ENCODE measurements at places on chromosomes 6 and 20.

DNA sequence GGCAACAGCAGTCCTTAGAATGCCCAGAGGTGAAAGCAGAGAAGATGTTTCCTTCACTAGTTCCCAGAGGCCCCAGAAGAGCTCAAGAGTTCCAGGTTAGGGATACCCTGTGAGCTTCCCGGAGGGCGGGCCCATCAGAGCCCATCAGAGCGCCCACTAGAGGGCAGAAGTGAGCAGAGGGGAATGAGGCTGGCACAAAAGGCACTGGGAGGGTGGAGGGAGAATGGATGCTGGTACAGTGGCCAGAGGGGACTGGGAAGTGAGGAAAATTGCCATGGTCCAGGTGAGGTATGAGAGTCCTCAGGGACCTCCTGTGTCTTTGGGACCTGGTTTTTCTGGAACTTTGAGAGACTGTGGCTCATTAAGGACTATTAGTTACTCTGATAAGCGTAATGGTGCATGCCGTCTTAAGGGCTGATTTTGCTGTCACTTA, 57.3 kb downstream of the LINC00237 start:
- DNase-seq = peak; percentile 69

DNA sequence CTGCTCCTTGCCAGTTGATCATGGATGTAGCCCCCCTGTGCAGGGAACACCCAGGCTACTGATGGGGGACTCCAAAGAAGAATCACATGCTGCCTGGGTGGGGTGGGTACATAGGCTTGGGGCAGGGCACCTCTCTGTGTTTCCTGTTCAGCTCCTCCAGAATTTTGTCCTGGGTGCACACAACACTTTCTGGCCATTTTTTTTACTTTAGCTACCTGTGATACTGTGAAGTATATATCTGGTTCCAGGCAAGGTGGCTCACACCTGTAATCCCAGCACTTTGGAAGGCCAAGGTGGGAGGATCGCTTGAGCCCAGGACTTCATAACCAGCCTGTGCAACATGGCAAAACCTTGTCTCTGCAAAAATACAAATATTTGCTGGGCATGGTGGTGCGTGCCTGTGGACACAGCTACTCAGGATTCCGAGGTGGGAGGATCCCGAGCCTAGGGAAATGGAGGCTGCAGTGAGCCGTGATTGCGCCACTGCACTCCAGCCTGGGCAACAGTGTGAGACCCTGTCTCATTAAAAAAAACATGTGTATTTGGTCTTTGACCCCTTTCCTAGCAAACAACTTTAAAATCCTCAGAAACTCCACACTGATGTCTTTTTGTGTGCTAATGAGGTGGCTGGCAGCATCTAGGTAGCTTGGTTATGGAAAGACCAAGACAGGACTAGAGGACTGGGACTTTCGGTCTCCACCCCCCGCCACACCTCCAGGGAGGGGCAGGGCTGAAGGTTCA, 14.1 kb downstream of the SLC4A11 start:
- DNase-seq = no peak

DNA sequence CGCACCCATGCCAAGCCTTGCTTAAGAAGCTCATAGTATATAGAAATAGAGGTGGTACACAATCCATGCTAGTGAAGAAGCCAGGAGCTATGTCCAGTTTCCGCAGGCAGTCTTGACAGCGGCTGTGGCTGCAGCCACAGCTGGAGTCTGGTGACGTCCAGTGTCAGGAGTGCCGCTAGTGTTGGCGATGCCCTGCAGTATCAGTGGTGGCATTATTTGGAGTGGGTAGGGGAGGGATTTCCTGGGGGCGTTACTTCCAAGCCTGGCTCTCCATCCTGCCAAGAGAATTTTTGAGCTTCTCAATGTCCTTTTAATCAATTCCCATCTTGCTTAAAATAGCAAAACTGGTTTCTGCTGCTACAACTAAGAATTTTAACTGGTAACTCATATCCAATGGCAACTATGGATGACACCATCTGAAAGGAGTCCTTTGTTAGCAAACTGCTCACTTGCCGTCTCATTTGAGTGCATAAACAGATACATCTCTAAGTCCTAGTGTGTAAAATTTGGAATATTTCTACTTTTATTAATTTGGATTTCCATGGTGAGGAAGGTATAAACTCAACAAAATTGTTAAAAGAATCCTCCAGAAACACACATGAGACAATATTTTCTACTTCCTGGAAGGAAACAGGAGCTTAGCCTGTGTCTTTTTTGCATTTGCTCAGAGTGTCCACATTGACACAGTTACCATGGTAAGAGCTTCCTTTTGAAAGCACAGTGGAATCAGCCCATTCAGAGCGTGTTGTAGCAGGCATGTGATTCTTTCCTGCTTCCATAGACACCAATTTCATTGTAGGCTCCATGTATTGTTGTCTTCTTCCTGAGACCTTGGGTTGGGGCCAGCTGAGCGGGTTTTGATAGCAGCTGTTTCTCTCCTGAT, 44.6 kb upstream of the PXDC1 start:
- no peak for DNase-seq

- DNase-seq = no peak
Observed at GRCh38 chr6:52537001-52537753, 39.7 kb downstream of the TRAM2 start.

GRCh38 chr6:161544801-161545480, 271.1 kb upstream of the AGPAT4 start:
- no peak for DNase-seq

DNA sequence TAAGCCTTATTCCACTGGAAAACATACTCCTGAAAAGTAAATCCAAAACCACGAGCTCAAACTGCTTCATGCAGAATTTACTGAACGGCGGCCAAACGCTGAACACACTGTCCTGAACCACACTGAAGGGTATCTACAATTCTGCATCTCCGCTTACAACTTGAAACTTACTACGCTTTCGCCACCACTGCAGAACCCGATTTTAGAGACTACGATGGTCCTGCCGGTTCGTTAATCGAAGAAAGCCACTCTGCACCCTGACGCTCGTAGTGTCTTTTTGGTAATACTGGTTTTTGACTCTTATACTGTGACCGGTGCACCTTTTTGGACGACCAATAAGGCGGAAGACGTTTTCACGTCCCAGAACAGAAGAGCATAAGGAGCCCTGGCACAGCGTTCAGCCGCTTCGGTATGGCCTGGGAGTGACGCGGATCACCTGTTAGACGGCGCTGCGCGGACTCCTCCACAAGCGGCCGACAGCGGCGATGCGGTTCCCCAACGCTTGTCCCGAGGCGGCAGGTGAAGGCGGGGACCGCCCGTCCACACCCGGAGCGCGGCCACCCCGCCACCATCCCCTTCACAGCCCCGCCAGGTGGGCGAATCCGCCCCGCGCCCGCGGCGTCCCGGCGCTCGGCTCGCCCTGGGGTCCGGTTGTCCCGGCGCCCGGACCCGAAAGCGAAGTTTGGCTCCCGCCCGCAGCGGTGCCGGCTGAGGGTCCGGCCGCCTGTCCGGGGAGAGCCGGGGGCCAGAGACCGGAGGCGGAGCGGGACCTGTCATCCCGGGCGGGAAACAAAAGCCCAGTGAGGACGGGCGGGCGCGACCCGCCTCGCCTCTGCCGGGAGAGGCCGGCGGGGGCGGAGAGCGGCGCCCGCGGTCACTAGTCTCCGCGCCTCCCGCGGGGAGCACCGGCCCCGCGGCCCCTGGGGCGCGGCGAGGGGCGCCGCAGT, 784 bp downstream of the FKBP5 start:
- peak; percentile 45 for DNase-seq

DNA sequence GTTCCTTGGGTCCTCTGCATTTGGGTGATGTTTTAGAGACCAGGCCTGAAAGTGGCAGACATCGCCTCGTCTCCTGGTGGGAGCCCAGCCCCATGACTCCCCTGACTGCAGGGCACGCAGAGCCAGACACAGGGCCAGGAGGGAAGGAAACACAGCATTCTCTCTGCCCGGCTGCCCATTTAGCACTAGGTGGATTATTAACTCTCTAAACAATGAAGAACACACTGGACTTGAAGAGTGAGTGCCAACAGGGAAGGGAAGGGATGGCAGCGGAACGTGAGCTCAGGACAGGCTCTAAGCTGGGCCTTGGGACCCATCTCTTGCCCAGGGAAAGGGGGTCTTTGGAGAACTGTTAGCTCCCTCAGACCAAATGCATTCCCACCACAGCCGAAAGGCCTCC, 80.4 kb downstream of the TBXT start:
- DNase-seq = no peak

DNA sequence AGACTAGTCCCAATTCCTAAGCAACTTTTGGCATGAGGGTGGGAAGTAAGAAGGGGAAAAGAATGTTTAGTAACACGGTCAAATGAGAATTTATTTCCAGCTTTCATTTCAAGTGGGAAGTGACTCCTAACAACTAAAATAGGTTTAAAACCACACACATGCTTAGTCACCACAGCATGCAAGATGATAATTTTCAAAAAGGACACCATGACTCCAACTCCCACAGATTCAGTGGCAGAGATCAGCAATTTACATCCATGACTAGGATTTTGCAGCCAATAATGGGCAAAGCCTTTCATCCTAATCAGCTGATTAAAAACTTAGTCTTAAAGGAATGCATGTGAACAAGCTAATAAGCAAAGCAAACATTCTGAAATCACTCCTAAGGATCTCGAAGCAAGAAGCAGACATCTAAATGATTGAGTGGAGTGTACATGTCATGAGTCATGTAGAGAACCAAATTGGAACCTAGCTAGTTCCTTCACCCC, 48.1 kb upstream of the GCLC start:
- no peak for DNase-seq

DNA sequence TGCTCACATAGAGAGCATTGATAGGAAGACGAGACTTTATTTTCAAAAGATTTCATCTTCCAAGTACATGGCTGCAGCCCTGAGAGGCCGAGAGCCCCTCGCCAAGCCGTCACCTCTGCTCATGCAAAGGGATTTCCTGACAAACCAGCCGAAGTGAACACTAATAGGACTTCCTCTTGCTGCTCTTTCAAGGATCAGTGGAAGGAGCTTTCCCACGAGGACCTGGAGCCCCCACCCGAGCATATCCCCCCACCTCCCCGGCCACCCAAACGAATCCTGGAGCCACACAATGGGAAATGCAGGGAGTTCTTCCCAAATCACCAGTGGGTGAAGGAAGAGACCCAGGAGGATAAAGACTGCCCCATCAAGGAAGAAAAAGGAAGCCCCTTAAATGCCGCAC, 69.3 kb downstream of the PTPN1 start:
- no peak for DNase-seq

GRCh38 chr6:87068795-87069194, 26.1 kb downstream of the CGA start:
- DNase-seq = no peak

DNA sequence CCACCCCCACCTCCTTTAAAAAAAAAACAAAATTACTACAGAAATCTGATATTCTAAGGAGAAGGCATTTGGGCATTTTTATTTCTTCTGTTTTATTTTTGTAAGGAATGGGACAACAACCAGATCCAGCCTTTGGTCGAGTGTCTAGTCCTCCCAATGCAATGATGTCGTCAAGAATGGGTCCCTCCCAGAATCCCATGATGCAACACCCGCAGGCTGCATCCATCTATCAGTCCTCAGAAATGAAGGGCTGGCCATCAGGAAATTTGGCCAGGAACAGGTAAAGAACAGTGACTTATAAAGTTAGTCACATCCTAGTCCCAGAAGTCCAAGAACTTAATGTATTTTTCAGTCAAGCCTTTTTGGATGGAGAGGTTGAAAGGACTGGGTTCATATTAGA, 133.0 kb downstream of the SULF2 start:
- no peak for DNase-seq

DNA sequence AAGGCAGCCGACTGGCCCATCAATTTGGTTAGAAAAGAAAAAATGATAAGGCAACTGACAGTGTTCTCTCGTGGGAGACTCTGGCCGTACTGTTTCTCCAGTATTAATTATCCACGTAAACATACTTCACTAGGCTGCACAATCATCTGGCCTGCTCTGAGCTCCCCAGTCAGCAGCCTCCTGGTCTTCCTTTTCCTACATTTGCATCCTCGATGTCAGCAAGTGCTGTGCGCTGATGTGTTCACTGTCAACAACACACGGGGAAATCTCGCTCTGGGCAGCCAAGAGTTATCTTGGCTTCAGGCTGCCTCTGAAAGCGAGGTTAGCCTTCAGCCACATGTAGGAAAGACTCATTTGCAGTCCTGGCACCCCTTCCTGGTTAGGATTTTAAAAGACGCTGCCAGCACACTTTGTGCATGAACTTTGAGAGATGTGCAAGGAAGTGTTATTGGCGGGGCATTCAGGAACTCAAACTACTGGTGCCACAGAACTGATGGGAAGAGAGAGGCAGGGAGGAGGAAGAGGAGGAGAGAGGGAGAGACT, 460.5 kb upstream of the ARID1B start:
- DNase-seq = no peak

- no peak for DNase-seq
Observed at GRCh38 chr6:120935908-120936307, 398.4 kb downstream of the TBC1D32 start.

- DNase-seq = no peak
Observed at GRCh38 chr6:116267836-116268588, 11.7 kb downstream of the TSPYL1 start.

DNA sequence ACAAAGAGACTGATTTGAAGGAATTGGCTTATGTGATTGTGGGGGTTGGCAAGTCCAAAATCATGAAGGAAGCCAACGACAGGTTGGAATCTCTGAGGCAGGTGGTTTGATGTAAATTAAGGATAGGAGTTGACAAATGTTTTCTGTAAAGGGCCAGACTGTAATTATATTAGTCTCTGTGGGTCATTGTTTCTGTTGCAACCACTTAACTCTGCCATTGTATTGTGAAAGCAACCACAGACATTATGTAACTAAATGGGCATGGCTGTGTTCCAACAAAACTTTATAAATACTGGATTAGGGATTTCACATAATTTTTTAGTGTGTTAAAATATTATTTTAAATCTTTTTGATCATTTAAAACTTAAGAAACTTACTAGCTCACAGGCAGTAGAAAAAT, 199.2 kb upstream of the MYLIP start:
- no peak for DNase-seq

- DNase-seq = no peak
Observed at GRCh38 chr6:103983860-103984259, 875.9 kb downstream of the HACE1 start.

- no peak for DNase-seq
Observed at GRCh38 chr6:24522228-24523176, 27.7 kb downstream of the ALDH5A1 start.

GRCh38 chr6:132202574-132202973, 198.7 kb downstream of the MOXD1 start:
- no peak for DNase-seq

GRCh38 chr20:2112910-2113309, 11.3 kb downstream of the STK35 start:
- no peak for DNase-seq

GRCh38 chr6:35754452-35755277, 17.8 kb downstream of the ARMC12 start:
- DNase-seq = no peak

DNA sequence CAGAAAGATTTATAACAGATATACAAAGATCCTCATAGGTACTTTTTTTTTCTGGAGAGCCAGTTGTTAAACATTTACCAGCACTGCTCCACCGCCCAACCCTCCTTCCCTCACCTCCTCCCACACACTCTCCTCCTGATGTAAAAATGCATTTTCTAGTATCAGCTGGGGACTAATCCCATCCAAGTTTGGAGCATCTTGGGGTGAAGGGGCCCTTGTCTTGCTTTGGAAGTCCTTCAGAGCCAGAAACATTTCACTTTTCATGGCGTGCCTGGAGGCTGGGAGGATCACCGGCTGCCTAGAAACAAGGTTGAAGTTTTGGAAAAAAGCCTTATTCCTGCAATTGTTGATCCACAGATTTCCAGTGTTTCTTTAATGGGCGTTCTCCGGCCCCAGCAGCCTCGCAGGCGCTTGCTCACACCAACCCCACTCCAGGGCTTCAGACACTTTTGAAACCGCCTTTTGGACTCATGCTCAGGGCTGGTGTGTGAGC, 165.1 kb upstream of the AFDN start:
- DNase-seq = no peak

All from CD4-positive, alpha-beta T cell (primary cell).